ENCODE measurements at places on chromosomes 4 and X.

DNA sequence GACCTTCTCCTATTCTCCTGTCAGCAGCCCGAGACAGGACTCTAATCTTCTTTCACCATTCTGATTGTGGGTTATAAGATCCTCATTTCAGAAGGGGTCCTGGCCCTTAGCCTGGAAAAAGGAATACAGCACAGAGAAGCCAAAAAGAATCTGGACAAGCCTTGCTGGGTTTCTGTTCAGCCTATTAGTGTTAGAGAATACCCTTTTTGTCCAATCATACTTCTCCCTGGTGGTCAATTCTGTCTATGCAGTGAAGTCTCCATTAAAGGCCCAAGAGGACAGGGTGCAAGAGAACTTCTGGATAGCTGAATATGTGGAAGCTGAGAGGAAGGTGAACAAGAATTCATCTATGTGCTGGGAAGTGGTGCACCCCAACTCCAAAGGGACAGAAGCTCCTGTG, 105.7 kb upstream of the AGA start:
- DNase-seq: no peak

DNA sequence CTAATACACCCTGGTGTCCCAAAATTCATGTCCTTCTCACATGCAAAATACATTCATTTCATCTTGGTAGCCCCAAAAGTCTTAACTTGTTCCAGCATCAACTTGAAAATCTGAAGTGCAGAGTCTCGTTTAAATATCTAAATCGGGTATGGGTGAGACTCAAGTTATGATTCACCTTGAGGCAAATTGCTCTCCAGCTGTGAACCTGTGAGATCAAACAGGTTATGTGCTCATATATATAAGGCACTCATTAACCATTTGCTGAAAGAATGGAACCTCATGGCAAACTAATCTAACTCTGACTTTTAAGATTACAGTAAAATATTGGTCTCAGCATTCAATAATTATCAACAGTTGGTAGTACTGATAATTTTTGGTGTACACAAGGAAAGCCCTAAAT, 55.5 kb downstream of the PDLIM5 start:
- DNase-seq: no peak

DNA sequence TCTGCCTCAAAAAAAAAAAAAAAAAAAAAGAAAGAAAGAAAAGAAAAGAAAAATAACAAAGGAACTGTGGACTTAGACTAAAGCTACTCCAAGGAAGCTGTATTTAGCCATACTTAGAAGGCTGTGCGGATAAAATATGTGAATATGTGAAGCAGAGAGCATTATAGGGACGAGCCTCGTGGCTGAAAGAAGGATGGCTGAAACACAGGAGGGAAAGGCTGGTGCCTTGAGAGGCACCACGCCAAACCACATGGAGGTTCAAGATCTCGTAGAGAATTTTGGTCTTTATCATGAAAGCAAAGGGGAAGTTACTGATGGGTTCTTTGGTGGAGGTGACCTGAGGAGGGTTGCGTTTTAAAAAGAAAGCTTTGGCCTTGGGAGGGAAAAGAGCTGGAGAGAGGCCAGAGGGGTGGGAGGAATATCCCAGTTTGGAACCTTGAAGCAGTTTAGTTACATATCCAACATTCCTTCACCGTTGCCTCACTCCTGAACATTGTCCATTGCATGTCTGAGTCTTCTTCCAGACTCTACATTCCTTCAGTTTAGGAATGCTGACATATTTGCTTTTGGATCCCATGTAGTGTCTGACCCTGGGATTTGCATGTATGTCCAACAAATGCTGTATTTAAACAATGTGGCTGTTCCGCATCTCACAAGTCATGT, 82.5 kb downstream of the CPE start:
- DNase-seq: no peak

- DNase-seq: peak; percentile 70
Measured at GRCh38 chr4:145195167-145195952, 15.0 kb upstream of the OTUD4 start.

- DNase-seq: no peak
Measured at GRCh38 chrX:44935640-44936039, 62.7 kb downstream of the KDM6A start.

GRCh38 chr4:155692361-155692760, 25.7 kb downstream of the GUCY1A1 start:
- DNase-seq: no peak

GRCh38 chr4:39335566-39335965, 30.6 kb downstream of the RFC1 start:
- no peak for DNase-seq

DNA sequence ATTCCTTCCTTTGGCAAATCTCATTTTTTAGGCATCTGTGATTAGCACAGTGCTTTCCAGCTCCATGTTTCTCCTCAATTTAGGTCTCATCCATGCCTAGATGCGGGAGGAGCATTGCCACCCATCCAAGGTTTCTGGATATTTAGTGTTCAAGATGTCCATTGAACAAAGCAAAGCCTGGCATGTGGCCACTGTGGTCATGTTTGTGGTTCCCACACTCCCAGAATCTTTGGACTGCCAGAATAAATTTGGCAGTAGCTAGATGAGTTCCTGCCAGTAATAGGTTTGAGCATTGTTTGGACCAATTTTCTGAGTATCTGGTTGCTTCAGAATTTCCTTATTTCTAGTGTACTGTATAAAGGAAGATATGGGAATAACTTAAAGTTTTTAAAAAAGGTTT, 1124.1 kb downstream of the ADGRL3 start:
- no peak for DNase-seq

GRCh38 chr4:3276986-3277385, 15.8 kb upstream of the RGS12 start:
- DNase-seq: no peak

DNA sequence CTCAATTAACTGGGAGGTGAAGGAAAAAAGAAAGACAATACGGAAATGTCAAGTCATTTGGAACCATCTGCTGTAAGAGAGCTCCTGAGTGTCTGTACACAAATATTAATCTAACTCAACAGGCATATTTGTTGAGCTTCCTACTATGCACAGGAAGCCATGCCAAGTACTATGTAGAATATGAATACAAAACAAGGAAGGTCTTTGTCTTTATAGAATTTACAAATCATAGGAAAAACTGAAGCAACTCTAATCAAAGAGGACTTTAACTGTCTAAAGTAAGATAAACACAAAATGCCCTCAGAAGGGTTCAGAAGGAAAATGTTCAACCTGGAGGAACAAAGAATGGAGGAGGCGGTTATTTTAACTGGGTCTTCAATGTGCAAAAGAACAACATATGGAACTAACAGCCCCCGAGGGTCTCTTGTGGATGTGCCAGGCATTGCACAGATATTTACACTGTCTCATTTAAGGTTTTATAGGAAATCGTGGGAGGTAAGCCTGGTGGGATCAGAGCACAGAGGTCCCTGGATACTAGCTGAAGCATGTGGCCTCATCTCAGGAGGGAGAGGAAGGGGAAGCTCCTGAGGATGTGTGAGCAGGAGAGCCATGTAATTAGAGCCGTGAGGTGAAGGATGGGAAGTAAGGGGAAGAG, 5.8 kb downstream of the FAM114A1 start:
- no peak for DNase-seq

DNA sequence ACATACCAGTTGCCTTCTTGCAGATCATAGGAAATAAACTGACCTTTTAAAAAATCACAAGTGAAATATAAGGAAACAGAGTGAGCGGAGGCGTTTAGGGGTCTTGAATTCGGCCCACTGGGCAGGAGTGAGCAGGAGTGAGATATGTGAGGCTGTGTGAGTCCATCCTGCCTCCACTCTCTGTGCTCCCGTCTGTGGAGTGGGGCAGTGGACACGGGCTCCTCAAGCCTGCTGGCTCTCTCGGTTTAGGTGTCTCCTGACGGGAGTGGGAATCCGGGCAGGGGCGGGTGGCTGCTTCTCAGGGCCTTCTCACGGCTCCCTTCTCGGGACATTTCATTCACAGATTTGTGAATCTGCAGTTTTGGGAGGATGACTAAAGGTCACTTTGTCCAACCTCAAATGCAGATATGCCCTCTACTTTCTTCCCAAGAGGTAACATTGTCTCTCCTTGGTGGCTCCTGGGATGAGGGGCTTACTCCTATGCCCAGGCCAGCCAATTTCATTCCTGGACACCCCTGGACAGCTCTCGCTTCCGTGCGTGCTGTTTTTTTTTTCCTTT, 27.6 kb downstream of the CYTL1 start:
- no peak for DNase-seq

DNA sequence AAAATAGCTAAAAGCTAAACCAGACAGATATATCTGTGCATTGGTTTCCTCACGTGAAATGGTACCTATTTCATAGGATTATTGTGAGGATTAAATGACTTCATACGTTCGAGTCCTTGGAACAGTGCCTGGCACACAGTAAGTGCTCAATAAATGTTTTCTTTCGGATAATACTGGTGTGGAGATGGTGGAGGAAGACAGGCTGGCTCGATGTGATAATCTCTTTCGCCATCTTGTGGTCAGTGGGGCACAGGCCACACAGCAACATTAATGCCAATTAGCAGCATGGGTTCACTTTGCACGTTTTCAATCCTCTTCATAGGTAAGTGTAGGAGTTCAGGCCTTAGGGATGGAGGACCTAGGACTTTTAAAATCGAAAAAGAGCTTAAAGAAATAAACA, 9.3 kb downstream of the PAGE4 start:
- peak; percentile 11 for DNase-seq

DNA sequence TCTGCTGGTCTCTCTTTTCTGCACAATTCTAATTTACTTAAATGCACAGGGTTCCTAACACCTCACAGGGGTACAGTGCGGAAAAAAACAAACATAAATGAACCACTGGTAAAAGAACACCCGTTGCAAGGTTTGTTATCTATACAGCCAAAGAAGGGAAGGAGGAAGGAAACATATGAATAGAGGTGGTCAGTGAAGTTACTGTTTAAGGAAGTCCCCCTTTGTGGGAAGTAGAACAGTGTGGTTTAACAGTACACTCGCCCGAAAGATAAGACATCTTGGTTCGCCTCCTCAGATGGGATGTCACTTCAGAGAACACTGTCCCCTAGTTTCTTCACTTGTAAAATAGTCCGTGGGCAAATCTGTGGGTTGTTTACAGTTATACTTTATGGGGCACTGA, 57.5 kb downstream of the TEC start:
- DNase-seq: no peak

DNA sequence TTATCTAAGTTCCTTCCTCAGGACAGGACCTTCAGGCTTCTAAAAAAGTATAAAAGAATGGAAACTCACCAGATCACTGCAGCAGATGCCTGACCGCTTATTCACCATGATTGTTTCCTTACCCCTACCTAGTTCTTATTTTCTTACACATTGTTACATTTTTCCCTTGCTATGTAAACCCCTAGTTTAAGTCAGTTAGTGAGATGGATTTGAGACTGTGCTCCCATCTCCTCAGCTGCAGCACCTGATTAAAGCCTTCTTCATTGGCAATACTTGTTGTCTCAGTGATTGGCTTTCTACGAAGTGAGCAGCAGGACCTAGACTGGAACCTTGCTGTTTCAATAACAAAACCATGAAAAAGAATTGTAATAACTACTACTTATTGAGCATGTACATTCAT, 4.7 kb downstream of the SPARCL1 start:
- DNase-seq: no peak

- no peak for DNase-seq
Measured at GRCh38 chr4:174474457-174475075, 47.7 kb downstream of the HPGD start.

- no peak for DNase-seq
Measured at GRCh38 chrX:117936118-117936517, 180.5 kb downstream of the KLHL13 start.

GRCh38 chr4:4709736-4710135, 149.7 kb upstream of the MSX1 start:
- no peak for DNase-seq

GRCh38 chr4:126757219-126757618, 875.5 kb upstream of the INTU start:
- no peak for DNase-seq

DNA sequence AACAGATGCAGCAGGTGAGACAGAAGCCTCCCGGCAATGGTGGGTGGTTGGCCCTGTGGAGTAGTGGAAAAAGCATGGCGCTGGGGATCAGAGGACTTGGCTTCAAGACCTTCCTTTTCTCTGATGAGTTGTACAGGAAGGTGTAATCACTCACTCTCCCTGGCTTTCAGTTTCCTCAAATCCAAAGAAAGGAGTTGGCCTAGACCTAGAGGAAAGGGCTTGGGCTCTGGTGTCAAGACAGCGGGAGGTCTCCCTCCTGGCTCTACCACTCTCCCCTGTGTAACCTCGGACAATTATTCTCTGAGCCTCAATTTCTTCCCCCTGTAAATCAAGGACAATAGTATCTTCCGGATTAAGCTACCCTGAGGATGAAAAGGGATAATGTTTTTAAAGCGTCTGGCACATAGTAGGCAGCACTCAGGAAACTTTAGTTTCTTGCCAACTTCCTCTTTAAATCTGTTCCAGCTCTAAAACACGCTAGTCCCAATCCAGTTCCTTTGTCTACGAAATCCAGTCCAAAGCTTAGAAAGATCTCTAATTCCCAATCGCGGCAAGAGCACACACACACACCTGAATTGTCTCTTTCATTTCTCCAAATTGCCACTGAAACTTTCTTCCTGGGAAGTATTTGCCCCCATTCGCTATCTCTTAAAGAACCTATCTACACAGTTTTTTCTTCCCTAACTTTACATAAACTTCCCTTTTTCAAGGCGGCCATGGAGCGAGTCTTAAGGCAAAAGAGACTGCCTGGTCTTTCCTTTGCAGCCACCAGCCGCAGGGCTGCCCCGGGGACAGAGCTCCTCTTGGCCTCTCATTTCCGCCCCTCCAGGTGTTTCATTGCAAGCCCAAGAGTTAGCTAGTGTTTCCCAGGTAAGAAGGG, 29.9 kb upstream of the GPC4 start:
- peak; percentile 13 for DNase-seq

- no peak for DNase-seq
Measured at GRCh38 chrX:73647212-73647611, 84.2 kb downstream of the CHIC1 start.

GRCh38 chr4:19298998-19299397, 952.7 kb upstream of the SLIT2 start:
- no peak for DNase-seq

DNA sequence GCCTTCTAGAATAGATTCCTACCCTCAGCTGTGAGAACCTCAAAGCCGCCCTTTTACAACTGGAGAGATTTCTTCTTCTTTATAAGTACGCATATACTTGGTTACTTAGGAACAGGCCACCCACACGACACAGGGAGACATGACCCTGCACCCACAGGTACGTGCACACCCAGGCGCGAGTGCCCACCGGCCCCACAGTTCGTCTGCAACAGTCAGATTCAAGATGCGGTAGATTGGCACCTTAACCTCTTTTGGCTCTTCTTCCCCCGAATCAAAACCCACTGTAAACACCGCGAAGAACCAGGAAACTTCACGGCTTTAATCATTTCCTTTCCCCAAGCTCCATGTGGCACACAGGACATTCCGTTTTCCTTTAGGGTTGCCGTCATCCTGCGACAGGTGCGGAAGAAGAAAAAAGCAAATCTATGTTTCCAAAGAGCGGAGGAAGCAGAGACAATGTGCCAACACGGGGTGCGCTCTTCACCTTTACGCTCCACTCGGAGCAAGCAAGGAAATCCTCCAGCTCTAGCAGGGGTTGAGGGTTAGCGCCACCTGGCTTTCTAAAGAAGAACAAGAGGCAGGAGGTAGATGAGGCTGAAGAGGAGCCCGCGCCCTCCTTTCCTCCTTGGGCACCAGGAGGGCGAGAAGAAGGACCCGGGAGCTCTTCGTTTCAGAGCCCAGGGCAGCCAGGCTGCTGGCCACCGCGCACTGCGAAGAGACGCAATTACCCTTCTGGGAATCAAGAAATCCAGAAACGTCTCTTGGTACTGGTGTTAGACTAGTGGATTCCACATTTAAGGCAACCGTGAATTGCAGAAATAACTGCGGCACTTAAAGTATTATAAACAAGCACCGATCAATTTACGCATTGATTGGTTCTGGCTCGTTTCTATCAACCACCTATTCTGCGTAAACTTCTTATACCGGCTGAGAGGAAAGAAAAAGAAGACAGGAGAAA, 35.7 kb downstream of the HAND2 start:
- peak; percentile 50 for DNase-seq

Measured in inflammatory macrophage treated with lipopolysaccharide for 1 hour (primary cell).